Activated CD4-positive, alpha-beta T cell treated with anti-CD3 and anti-CD28 coated beads for 4 hours (primary cell): ENCODE measurements at places on chromosomes 4 and X.

- no peak for DNase-seq
Observed at GRCh38 chrX:11655282-11656015, 10.3 kb downstream of the ARHGAP6 start.

DNA sequence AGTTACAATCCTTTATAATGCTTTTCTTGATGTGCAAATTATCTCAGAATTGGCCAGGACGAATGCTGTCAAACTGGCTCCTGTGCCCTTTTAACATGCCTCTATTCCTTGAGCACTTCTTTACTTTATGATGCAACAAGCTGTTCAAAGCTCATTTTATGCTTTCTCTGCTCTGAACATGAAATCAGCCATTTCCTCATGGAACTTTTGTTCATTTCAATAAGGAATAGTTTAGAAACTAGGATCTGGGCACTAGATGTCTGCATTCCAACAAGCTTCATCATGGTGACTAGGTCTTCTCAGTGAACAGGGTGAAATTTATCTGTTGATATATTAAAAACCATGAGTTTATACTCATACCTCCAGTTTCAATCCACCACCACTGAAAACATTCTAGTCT, 87.3 kb upstream of the TEX13A start:
- no peak for DNase-seq

DNA sequence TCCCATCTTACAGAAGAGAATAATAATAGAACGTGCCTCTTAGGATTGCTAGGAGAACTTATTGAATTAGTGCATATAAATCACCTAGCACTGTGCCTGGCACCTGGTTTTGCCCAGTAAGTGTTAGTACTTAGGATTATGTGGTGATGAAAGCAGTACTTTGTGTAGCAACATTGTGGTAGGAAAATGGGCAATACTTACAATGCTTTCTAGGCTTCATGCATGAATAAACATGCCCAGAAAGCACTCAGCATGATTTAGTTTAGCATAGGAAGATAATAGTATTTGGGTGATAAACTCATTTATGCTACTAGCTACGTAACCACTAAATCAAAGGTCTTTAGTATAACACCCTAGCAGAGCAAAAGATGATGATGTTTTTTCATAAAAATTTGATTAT, 105.6 kb downstream of the NEUROG2 start:
- DNase-seq = no peak

GRCh38 chr4:24630937-24631336, 46.6 kb upstream of the DHX15 start:
- no peak for DNase-seq

DNA sequence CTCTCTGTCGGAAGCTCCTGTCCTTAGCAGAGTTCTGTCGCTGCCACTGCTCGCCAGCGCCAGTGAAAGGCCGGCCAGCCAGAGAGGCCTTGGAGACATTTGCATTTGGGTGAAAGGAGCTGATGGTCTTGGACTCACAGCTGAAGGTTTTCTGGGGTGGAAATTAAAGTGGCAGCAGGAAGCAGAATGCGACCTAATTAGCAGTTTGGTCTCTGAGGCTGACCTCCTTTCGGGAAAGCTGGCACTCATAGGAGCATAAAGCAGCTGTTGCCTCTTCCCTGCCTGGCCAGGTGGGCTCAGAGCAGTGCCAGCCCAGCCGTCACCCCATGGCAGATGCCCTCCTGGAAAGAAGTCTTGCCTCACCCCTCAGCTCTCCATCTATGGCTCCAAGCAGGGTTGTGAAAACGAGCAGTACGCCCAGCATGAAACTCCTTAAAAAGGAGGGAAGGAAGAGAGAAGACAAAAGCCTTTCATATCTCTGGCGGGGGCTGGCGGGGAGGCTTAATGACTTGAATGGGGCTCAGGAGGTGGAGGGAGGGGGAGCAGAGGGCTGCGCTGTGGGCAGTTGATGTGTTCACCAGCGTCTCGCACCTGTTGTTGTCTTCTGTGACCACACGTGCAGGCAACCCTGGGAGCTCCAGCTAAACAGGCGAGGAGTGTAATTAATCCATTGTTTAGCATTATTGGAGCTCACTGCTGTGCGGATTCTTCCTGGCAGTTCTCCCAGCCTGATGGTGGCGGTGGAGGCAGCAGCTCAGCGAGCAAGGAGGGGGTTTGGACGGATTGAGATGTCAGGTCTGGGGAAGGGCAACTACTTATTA, 264.0 kb downstream of the MID1IP1 start:
- no peak for DNase-seq

GRCh38 chrX:40968180-40968579, 117.1 kb upstream of the USP9X start:
- DNase-seq = no peak

DNA sequence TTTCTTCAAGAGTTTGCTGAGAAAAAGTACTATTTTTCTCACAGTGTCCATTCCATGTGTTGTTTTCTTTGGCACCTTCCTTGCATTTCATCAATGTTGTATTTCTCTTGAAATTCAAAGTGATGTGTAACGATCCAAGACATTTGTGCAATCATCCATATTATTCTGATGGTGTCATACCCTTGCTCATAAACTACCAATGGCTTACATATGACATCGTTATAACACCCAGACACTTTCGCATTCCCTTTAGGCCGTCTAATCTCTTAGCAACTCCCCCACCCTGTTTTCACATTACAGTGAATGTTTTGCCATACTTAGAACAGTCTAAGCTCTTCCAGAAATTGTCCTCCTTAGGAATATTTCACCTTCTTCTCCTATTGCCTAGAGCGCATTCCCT, 1779.0 kb downstream of the PCDH7 start:
- DNase-seq = no peak

GRCh38 chr4:152620218-152620617, 59.6 kb downstream of the TMEM154 start:
- no peak for DNase-seq

DNA sequence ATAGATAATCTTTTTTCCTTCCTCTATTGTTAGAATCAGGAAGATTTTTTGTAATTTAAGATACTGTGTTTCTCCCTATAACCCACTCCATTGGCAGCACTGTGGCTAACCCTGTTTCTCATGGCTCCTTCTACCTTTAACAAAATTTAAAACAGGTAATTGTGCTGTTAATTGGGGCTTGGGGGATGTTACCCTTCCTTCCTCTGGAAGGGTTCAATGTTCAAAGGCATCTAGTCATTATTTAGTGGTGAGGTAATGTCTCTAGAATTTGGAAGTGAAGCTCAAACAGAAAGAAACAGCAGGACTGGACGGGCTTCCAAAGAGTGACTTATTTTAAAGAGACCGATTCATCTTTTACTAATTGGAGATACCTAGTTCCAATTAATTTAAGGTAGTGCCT, 166.4 kb downstream of the TRIML1 start:
- DNase-seq = no peak

DNA sequence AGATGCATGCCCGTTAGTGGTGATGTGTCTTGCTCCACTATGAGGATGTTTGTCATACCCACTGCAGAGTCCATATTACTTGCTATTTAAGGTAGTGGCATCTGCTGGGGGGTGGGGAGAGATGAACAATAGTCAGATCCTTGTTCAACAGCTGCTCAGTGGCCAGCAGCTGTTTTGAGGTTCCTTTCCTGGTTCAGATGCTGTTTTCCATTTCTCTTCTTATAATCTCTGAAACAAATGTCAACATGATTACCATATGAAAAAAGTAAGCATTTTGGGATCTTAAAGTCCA, 1567.9 kb upstream of the TENM3 start:
- DNase-seq = no peak

GRCh38 chr4:165464813-165465381, 86.1 kb downstream of the CPE start:
- DNase-seq = peak; percentile 13

DNA sequence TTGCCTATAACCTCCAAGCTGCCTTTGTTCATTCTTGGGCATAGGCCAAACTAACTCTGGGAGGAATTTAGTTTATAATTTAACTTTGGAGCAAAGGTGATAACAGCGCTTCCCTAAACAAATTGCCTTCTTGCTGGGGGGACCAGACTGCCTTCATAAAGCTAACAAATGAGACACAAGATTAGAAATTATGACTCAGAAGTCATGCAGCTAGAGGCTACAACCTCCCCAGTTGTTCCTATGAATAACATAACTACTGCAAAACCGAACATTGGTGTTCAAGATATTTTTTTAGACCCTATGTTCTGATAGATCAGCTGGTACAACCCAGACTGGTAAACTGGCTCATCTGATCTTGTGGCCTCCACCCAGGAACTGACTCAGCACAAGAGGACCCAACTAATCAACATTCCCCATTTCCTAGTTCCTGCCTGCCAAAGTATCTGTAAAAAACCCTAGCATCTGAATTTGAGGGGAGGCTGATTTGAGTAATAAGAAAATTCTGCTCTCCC, 22.0 kb upstream of the TMPRSS11B start:
- DNase-seq = no peak

DNA sequence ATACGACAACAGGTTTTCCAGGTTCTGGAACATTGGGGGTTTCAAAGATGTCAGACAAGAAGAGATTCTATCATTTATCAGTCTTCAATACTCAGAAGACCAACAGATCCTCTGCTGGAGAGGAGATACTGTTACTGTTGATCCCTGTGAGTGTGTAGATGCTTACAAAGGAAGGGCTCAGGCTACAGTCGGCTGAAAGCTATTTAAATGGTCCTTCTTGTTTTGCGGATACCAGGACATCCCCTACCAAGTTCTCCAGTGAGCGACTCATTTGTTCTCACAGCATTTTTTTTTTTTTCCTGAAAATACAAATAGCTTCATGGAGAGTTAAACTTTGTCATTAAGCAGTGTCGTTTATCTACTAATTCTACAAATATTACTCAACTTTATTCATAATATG, 201.6 kb downstream of the CAMK2D start:
- no peak for DNase-seq

GRCh38 chr4:138831948-138832347, 183.6 kb upstream of the NOCT start:
- DNase-seq = no peak

DNA sequence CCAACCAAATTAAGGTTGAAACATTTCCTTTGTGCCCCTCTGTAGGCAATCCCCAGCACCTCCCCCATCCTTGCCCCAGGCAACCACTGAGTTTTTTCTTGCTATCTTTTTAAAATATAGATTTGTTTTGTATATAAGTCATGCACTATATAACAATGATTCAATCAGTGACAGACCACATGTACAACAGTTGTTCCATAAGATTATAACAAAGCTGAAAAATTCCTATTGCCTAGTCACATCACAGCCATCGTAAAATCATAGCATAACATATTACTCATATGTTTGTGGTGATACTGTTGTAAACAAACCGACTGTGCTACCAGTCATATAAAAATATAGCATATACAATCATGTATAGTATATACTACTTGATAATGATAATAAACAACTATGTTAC, 211.9 kb upstream of the NRK start:
- DNase-seq = no peak

GRCh38 chr4:171432536-171432935, 380.7 kb upstream of the GALNTL6 start:
- no peak for DNase-seq

DNA sequence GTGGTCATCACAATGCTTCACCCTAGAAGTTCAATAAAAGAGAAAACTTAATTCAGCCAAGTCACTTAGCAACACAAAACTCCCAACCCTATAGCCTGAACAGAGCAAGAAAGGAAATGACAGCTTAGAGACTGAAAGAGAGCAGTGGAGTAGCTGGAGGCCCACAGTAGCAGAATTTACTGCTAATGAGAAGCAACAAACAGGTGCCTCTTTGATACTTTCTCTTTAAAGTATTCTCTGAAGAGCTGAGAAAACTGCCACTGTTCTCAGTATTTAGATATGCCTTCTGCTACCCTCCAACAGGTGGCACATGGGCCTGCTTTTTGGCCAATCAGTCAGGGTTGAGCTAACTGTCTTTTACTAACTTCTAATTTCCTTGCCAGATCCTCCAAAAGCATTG, 240.0 kb downstream of the GPC3 start:
- DNase-seq = no peak

- DNase-seq = no peak
Observed at GRCh38 chrX:69238114-69238886, 73.0 kb upstream of the PJA1 start.

DNA sequence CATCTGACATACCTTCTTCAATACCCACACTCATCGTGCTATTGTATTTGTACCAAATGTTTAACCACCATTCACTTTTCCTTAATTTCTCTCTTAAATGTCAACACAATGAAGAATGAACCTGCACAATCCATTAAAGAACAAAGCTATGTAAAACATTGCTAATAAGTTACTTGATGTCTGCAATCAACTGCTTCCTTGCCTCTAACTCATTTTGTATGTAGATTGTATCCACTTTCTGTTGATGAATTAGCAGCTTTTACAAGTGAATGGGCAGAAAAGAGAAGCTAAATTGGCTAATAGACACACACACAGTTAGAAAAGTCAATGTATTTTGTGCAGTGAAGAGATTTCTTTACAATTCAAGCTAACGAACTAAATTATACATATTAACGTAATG, 212.5 kb upstream of the NDST3 start:
- DNase-seq = no peak

GRCh38 chr4:82825425-82825824, 26.8 kb upstream of the SCD5 start:
- DNase-seq = no peak

- peak; percentile 13 for DNase-seq
Observed at GRCh38 chrX:20066968-20067708, 49.6 kb downstream of the MAP7D2 start.

GRCh38 chr4:70623323-70623722, 5.2 kb upstream of the ENAM start:
- DNase-seq = no peak

DNA sequence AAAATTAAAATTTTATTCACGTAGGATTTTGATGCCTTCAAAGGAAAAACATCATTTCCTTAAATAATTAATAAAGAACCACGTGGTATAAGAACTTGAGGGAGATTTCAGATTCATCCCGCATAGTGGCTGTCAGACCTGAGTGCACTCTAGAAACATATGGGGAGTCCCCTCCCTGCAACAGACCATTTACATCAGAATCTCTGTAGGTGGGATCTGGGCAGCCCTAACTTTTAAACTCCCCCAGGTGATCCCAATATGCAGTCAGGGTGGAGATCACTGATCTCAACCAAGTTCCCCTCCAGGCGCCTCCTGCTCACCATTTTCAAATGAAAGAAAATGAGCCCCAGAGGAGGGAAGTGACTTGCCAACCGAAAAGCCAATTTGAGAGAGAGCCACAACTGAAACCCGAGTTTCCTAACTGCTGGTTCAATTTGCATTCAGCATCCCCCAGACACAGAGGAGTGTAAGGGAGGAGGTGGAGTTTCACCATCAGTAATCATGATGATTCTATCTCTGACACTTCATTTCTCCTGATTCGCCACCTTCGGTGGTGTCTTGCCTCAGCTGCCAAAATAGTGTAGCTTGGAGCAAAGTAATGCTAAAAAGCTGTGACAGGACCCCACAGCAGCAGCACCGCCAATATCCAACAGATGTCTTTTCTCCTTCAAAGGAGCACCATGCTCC, 11.4 kb downstream of the RNF150 start:
- no peak for DNase-seq

DNA sequence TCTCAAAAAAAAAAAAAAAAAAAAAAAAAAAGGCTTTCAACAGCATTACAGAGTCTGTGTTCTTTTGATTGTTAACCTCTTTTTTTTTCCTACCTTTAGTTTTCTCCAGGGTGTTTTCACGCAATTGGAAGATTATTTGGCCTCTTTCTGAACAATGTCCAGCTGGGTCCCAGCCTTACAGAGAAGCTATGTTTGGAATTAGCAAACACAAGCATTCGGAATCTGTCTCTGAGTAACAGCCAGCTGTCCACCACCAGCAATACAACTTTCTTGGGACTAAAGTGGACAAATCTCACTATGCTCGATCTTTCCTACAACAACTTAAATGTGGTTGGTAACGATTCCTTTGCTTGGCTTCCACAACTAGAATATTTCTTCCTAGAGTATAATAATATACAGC, 13.3 kb downstream of the TLR3 start:
- DNase-seq = no peak
